NCI-H1436 (cell line): ENCODE measurements at places on chromosomes 4 and X.

GRCh38 chr4:162364651-162365050, 200.9 kb upstream of the FSTL5 start:
- DNase-seq = no peak

DNA sequence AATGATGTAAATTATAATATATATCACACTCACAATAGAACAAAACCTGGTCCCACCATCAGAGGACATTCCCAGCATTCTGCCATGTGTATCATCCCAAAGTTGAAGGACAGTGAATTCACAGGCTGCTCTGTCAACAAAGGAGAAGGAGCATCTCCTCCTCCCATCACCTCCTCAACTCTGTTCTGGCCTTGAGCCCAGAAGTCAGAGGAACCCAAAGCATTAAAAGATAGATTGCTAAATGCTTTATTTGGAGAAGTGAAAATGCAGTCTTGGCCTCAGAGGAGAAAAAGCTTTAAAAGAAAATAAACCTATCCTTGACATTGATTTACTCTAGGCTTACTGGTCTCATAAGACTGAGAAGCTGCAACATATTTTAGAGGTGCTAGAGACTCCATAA, 268.8 kb upstream of the RASGEF1B start:
- no peak for DNase-seq

- DNase-seq = no peak
Observed at GRCh38 chr4:23324021-23324690, 565.7 kb downstream of the PPARGC1A start.

DNA sequence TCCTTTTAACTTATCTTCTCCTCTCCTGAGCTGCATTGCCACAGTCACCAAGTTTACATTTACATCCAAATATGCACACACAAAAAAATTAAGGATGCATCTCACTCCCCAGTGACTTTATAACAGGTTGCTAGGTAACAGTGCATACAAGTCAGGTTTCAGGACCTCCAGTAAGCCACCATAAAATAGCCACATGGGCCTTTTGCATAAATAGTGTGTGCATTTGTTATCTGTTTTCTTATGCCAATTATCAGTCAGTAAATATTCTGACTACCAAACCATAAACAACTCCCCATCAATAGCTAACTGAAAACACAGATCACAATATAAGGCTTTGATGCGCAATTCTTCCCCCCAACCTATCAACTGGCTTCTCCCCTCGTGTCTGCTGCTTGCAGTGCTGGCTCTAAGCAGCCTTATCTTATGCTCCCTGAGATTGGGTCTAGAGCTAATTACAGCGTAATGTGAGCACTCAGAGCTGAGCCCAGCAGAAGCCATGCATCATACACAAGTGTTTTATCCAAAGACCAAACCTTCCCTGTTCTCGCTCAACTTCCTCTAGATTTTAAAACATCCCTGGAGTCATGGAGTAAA, 55.4 kb downstream of the ZNF827 start:
- no peak for DNase-seq

DNA sequence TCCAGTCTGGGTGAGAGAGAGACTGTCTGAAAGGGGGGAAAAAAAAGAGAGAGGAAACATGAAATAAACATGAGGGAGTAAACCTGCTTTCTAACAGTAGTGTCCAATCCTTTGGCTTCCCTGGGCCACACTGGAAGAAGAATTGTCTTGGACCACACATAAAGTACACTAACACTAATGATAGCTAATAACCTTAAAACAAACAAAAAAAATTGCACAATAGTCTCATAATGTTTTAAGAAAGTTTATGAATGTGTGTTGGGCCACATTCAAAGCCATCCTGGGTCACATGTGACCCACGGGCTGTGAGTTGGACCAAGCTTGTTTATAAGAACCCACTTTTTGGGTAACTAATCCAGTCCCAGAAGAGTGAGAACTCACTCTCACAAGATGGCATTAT, 30.3 kb downstream of the PDS5A start:
- no peak for DNase-seq

GRCh38 chrX:105241056-105241455, 20.6 kb upstream of the TEX13A start:
- no peak for DNase-seq

GRCh38 chr4:186485561-186486062, 69.8 kb downstream of the MTNR1A start:
- DNase-seq = no peak

GRCh38 chr4:47933840-47934239, 19.5 kb upstream of the NFXL1 start:
- DNase-seq = peak; percentile 20

DNA sequence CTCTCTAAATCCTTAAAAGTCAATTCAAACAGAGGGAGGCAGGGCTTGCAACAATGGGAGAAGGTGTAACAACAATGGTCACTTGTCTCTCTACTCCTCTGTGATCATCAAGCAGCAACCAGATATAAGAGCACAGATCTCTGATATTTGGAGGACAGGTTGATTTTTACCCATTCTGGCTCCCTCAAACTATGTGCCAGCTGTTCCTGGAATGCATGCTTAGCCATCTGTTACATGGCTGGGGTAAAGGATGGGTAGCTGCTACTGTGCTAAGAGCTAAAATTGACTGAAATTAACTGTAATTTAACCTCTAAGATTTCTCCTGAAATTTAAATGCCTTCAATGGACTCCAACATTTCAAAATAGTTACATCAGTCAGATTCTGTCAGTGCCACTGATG, 1459.9 kb downstream of the PCDH7 start:
- DNase-seq = no peak
